SHP77 treated with DMSO at 0.1 percent for 48 hours (cell line): ENCODE measurements at places on chromosomes 3 and 15.
A peak's percentile ranks its signal among the peaks of the same experiment; 100 is the strongest.

DNA sequence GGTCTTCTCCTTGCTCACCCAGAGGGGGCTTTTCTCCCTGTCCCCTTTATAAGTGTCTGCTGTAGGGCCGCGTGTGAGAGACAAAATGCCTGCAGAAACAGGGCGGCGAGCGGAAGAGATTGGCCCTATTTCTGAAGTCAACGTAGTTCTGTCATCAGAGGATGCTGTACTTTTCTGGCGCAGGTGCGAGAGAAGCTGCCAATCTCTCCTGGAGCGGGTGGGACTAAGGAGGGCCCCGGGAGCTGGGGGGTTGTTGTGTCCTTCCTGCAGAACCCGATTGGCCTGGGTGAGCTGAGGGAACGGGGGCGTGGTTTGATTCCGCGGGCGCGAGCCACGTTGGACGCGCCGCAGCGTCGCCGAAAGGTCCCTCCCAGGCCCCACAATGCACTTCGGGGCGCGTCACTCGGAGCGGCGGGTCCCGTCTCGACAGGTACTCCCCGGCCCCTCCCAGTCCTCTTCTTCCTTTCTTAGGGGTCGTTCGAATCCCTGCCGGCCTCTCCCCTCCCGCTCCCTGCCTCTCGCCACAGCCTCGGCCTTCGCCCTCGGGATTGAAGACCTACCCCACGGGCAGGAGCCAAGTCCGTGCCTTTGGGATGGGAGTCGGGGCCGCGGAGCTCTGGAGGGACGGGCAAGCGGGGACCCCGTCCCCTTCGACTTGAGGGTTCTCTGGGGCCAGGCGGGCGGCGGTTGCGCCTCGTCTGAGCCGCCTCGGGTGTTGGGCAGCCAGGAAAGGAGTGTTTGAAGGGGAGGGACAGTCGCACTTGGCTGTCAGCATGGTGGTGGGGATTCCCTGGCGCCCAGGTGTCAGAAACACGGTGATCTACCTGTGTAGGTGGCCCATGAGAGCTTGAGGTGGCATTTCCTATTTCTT is at the start of gene SEC22A:
SEC22A (plus strand) TSS at position 387 of the 871 bp plus-strand sequence. CDS start 7,275 bp downstream, outside the sequence.
- peak; percentile 91 for DNase-seq

DNA sequence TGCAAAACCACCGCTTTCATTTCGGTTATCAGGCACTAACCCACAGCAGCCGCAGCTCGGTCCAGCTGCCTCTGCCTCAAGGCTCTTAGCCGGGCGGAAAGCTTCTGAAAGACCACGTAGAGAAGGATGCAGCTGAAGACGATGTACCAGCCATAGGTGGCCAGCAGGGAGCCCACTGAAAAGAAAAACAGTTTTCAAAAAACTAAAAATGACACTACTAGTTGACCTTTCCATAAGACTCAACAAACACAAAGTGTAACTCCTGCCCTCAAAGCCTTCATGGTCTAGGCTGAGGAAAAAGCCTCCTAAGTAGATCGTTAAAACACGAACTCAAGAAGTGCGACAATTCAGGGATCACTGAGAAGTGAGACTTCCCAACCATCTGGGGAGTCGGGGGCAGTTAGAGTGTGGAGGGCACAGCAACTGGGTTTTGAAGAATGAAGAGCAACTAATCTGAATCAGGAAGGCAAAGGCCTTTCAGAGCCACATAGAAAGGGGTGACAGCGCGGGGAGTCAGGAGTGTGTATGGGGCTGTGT is 716 bp downstream of the SELENOS start:
- DNase-seq, result no peak

GRCh38 chr15:65069779-65070546 is 2.2 kb upstream of the RASL12 start:
- no peak for DNase-seq

- DNase-seq, result no peak
Observed at GRCh38 chr3:101970905-101971304, 121.6 kb downstream of the NFKBIZ start.

- no peak for DNase-seq
Observed at GRCh38 chr15:45981625-45982024, 346.8 kb downstream of the SQOR start.

- DNase-seq, result no peak
Observed at GRCh38 chr3:53815651-53816050, 30.6 kb downstream of the CHDH start.

GRCh38 chr15:62553911-62554563 is 389.0 kb upstream of the C2CD4B start:
- no peak for DNase-seq

DNA sequence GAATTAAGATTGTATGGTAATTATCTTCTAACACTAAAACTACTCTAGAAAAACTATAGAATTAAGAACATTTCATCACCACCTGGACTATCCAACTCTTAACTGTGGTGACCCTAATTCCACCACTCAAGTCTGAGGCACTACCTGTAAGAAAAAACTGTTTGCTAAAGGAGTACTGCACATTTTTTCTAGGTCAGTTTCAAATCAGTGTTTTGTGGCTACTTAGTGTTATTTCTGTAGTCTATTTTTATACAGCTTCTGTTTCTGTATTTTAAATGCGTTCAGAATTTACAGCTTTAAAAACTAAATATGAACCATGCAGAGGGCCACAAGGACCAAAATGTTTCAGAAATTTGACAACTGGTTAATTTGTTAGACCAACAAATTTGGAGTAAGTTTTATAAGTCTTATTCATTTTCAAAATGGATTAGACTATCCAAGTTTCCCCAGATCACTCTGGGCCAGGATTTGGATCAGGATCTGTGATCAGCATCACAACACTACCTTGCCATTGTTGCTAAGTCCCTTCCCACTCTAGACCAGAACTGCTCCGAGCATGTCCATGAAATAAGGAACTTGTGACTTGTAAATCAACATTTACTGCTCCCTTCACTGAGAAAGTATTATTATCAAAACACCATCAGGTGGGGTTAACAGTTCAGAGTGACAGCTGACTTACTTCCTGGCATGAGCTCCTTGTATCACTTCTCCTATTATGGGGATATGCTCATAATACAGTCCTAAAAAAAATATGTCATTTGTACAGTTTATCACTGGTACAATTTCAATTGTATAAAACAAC is 8.6 kb downstream of the GLT8D1 start:
- DNase-seq, result no peak

GRCh38 chr3:137349557-137350348 is 392.0 kb downstream of the IL20RB start:
- no peak for DNase-seq

- no peak for DNase-seq
Observed at GRCh38 chr3:71244153-71244825, 339.2 kb downstream of the FOXP1 start.

DNA sequence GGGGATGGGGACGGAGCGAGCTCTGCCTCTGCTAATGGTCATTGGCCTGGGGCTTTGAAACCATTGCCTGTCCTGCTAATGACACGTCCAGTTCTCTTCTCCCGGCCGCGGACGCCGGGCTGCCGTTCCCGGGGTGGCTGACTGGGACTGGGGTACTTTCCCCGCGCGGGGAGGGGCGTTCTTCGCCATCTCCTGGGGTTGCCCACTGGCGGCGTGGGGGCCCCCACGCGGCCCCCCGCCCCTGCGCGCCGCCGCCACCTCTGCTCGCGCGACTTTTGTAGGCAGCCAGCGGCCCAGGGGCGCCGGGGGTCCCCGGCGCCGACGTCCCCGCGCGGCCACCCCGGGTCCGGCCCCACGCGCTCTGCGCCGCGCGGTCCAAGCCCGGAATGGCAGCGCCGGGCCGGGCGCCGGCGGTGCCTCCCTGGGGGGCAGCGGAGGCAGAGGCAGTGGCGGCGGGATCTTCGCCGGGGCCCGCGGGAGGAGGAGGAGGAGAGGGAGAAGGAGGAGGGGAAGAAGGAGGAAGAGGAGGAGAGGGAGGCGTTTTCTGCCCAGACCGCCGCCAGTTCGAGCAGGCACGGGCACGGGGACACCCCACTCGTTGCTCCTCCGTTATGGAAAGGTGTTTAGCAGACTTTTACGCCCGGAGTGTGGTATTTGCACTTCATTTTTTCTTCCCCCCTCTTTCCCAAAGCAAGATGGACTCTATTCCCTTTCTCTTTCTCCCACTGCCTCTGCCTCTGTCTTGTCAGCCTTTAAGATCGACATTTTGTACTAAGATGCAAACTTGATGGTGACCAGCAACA is 2.3 kb downstream of the BBX start:
- DNase-seq, result peak; percentile 11

- DNase-seq, result no peak
Observed at GRCh38 chr3:25713341-25713985, 48.8 kb upstream of the TOP2B start.

DNA sequence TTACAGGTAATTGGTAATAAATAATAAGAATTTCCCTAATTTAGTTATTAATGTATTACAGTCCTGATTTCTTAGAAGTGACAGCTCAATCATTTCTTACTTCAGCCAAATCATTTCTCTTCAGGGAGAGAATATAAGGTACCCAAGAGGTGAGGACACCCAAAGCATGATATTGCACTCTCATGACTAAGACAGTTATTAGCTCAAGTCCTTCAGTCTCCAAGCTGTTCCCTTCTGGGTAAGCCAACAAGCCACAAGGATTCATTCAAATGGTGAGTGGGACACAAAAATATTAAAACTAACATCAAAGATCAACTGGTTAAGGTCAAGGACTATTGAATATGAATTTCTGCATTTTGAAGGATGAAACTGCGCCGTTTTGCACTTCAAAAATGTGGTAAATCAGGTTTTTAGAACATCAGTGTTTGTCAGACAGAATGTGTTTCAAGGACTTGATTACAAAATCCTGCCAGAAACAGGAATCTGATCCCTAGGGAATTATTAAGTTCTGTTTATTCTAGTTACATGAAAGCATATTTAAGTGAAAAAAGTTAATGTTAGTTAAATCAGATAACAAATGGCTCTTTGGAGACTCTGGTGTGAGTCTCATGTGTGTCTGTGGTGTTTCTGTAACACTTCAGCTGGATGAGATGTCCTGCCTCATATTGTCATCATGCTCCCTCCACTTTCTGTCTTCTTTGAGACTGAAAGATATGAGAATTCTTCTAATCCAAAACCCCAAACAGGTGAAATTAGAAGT is 101.7 kb upstream of the COL8A1 start:
- no peak for DNase-seq

DNA sequence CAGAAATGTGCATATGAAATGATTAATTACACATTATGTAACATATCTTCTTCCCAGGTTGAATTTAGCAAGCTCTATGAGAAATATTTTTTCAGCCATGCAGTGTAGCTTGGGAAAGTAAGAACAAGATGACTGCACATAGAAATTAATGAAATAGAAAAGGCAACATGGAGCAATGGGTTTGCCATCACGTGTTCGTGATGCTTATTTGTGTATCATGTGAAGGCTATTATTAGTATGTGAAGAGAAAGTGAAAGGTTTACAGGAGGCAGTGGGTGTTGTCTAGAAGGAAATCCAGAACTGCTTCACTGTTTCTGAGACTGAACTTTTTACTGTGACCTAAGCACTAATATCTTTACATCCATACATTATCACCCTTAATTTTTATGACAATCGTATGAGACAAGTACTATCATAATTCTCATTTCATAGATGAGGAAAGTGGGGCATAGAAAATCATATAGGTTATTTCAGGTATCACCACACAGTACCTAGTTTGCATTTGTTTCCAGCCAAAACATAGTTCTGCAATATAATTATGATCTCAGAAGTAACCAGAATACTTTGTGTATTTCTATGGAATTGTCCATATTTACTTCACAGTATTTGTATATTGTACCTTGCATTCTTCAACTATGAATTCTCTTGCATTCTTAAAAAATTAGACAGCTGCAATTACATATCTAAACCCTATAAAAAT is 14.9 kb downstream of the SERPINI1 start:
- no peak for DNase-seq

- peak; percentile 27 for DNase-seq
Observed at GRCh38 chr3:169764882-169765612, at the start of gene TERC. TERC (minus strand) TSS chr3:169765060.

GRCh38 chr15:86855307-86856291 is 775.9 kb downstream of the AGBL1 start:
- no peak for DNase-seq

DNA sequence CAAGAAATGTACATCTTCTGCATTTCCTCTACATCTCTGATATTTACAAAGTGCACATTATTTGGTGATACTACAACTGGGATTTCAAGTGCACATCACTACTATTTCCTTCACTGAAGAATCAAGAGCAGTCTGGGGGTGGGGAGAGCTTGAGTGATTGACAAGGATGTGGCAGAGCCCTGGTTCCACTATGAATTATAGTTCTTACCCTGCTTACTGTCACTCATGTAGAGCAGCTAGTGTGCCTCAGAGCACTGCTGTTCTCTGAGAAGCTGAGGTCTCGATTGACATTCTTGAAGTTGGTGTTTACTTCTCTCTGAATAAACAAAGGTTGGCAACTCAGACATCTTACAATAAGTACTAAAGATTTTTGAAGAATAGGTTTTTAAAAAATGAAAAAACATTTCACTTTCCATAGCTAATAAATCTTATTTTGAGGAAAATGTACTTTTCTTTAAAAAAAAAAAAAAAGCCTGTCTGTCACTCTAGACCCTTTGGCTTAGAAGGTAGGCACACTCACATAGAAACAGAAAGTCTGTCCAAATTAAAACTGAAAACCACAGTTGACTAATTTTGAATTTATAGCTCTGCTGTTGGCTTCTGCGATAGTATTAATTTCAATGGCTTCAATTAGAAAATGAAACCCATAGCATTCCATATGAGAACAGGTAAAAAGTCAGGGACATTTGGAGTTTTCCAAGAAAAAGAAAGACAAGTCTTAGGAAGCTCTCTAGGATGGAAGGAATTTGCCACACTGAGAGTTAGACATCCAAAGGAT is 5.6 kb downstream of the GREM1 start:
- DNase-seq, result no peak

- no peak for DNase-seq
Observed at GRCh38 chr3:126548556-126549466, 9.9 kb downstream of the C3orf22 start.

GRCh38 chr3:130773366-130773765 is 26.7 kb upstream of the PIK3R4 start:
- no peak for DNase-seq

DNA sequence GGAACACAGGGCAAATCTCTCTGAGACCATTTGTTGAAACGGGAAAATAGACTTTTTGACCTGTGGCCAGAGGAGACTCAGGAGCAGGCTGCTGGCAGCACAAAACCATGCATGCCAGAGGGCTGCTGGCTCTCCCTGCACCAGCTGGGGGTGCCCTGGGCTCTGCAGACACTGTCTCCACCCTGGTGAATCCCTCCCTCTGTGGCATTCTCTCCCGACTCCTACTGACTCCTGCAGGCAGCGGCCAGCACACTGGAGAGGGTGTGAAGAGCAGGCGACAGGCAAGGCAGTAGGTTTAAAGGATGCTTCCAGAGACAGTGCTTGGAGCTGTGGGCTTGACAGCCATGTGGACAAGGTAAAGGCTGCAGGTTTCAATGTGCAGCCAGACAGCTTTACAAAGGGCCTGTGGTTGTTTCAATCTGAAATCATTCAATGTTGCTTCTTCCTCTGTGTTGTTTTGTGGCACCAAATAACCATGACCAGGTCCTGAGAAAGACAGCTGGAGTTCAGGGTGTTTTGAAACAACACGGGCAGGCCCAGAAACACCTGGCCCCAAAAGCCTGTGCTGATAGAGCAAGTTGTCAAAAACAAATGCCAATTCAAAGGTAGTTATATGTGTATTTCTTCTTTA is 431.0 kb upstream of the ATP10A start:
- no peak for DNase-seq
